ENCODE measurements at places on chromosomes 5 and 9.

DNA sequence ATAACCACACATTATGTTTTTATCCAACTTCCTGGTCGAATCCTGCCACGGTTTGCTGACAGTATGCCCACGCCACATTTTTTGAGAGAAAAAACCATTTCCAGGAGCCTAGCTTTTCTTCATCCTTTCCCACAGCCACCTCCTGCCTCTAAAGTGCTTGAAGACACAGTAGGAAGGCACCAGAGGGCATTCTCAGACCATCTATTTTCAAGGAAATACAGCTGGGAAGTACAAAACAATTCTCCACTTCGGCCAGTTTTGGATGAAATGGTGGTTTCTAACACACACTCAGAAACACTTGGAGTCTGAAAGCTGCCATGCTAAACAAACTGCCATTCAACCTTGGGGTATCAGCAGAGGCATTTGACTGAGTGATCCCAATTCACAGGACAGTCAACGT is 86.3 kb upstream of the RPS23 start:
- no peak for DNase-seq

- DNase-seq = no peak
These were observed 174.7 kb downstream of the CACNA1B start for GRCh38 chr9:138052322-138052615.

DNA sequence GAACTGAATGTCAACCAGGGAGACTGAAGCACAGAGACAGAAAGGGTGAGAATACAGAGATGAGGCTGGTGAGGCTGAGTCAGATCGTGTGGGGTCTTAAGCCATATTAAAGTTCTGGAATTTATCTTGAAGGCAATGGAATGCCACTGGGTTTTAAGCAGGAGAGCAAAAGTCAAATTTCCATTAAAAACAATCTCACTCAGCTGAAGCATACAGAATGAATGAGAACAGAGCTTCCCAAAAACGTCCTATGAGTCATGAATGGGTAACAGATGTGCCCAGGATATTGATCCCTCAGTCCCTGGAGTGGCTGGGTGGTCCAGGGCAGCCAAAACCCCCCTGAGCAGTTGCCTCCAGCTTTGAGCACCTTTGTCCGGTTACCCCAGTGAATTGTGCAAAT is 44.9 kb downstream of the PFDN1 start:
- no peak for DNase-seq

DNA sequence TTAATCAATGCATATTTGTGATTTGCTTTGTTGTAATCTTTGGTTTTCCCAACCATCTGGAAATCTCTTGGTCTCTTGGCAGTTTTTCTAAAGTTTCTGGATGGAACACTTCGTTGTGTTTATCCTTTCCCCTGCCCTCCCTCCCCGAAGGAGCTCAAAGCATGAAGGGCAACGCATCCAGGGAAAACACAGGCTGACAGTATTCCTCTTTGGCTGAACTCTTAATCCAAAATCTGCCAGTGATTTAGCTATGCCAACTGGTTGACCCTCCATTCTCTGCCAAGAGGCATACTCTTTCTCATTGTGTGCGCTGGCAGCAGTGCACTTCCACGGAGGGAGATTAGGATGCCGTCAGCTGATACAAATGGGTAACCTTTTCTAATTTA is 20.5 kb downstream of the ZBTB34 start:
- DNase-seq = no peak

GRCh38 chr5:87300744-87301143 is 33.1 kb downstream of the RASA1 start:
- DNase-seq = no peak
